ENCODE measurements at places on chromosomes 13 and 19.

DNA sequence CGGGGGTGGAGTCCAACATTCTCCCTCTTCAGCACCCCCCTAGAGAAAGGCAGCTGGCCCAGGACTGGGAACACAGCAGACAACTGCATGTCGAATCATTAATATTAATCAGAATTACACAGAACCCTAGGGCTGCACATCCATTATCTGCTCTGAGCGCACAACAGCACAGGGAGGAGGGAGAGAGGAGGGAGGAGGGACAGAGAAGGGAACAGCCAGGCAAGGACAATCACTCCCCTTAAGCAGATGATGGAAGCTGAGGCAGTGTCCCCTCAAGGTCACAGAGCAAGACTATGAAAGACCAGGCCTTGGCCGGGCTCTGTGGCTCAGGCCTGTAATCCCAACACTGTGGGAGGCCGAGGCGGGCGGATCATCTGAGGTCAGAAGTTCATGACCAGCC lies 25.7 kb downstream of the TLE6 start:
- DNase-seq: no peak

GRCh38 chr19:51417107-51417809 lies at the start of gene SIGLEC10:
Gene SIGLEC10 (minus strand): TSS chr19:51417642. CDS start chr19:51417581, 61 bp downstream.
- DNase-seq: no peak

DNA sequence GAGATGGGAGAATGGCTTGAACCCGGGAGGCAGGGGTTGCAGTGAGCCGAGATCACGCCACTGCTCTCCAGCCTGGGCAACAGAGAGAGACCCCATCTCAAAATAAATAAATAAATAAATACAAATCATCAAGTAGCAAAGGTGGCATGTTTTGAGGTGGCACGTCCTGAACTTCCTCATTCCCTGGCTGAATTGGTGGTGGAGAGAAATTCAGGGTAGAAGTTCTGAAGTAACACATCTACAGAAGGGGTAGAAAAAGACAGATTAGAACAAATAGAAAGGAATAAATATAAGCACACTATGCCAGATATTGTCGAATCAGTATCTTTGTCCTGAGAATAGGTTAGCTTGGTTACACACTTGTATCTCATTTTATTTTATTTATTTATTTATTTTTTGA lies 6.3 kb downstream of the IFI30 start:
- DNase-seq: no peak

DNA sequence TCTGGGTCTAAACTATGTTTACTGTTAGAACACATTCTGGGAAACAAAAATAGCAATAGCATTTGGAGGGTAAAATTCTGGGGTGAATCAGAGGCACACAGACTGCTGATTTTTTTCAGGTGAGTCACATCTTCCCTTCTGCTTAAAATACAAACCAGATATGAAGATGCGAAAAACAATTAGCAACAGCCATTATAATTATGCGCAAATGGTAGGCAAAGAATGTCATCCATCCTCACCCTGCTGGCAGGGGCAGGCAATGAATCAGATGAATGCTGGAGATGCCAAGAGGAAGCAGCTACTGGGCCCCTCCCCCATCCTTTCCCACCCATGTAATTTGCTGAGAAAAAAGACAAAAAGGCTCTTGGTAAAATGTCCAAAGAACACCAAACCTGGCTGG lies 282.9 kb downstream of the KLF5 start:
- no peak for DNase-seq

GRCh38 chr13:113052206-113052605 lies 53.4 kb upstream of the F7 start:
- DNase-seq: no peak

- no peak for DNase-seq
These were observed 51.7 kb upstream of the KLF2 start for GRCh38 chr19:16272945-16273344.

- DNase-seq: no peak
These were observed 17.9 kb upstream of the ZNF175 start for GRCh38 chr19:51552996-51553725.

GRCh38 chr19:5984600-5984999 lies 6.7 kb upstream of the RANBP3 start:
- DNase-seq: no peak

GRCh38 chr19:30690935-30691818 lies 319.0 kb downstream of the ZNF536 start:
- DNase-seq: no peak

- no peak for DNase-seq
These were observed 17.9 kb downstream of the SLAIN1 start for GRCh38 chr13:77715233-77715891.

GRCh38 chr19:16146112-16146511 lies 2.6 kb downstream of the HSH2D start:
- DNase-seq: no peak

DNA sequence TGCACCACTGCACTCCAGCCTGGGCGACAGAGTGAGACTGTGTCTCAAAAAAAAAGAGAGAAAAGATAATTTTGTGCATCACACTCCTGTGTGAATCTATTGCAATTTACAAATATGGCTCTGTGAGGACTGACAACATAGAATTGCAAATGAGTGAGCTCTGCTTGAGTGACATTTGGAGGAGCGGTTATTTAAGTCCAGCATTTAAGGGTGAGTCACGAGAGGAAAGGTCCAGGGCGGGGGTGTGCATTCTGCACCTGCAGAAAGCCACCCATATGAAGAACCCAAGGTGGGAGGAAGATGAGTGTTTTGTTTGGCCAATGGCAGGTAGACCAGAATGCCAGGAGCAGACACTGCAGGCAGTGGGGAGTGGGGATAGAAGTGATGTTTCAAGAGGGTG lies 58.5 kb downstream of the DGKH start:
- no peak for DNase-seq

- no peak for DNase-seq
These were observed 22.6 kb downstream of the TMPRSS9 start for GRCh38 chr19:2382530-2383222.

DNA sequence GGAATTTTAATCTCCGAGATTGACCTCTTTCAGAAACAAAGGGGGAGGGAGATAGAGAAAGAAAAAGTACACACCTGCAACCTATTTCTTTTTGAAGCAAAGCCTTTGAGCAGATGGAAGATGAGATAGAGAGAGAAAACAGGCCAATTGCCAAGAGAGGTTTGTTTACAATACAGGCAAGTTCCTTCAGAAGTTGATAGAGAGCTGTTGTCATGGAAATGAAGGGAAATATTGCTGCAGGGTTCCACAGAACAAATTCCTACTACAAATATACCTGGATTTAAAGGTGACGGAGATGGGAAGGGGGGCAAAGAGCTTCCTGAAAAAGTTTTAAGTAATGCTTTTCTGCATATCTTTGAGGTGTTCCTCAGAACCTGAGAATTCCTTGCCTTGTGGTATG lies 388.4 kb downstream of the NDFIP2 start:
- DNase-seq: no peak

- no peak for DNase-seq
These were observed 3.1 kb upstream of the CLASRP start for GRCh38 chr19:45035755-45036154.
